ENCODE measurements at places on chromosomes 1 and 21.

DNA sequence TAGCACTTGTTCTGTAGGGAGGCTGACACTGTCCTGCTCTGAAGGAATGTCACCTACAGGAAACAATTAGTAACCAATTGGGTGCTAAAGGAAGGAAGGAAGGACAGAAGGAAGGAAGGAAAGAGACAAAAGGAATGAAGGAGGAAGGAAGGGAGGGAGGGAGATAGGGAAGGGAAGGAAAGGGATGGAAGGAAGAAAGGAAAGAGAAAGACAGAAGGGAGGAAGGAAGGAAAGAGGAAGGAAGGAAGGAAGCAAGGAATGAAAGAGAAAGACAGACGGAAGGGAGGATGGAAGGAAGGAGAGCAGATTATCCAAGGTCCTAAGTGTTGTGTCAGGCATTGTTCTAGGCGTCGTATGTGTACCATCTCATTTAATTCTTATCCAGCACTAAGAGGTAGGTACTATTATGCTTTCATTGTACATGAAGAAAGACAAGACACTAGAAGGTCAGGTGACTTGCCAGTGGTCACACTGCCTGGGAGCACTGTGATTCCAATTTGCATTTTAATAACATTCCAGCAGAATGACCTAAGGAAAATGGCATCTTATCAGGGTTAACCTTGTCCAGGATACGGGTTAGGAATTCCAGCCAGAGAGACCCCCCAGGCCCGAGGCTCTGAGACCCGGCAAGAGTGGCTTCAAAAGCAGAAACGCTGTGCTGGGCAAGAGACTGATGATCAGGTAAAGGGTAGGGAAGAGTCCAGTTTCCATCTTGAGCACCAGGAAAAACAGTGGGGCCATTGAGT, 29.6 kb downstream of the CLIC6 start:
- DNase-seq: no peak

DNA sequence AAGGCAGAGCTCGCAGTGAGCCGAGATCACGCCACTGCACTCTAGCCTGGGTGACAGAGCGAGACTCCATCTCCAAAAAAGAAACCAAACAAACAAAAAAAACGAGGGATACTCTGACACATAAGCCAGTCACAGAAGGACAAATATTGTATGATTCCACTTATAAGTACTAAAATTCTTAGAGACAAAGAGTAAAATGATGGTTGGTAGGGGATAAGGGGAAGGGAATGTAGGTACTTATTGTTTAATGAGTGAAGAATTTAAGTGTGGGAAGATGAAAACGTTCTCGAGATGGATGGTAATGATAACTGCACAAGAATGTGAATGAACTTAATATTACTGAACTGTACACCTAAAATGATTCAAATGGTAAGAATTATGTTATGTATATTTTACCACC, 66.7 kb upstream of the GUCA2A start:
- DNase-seq: no peak

DNA sequence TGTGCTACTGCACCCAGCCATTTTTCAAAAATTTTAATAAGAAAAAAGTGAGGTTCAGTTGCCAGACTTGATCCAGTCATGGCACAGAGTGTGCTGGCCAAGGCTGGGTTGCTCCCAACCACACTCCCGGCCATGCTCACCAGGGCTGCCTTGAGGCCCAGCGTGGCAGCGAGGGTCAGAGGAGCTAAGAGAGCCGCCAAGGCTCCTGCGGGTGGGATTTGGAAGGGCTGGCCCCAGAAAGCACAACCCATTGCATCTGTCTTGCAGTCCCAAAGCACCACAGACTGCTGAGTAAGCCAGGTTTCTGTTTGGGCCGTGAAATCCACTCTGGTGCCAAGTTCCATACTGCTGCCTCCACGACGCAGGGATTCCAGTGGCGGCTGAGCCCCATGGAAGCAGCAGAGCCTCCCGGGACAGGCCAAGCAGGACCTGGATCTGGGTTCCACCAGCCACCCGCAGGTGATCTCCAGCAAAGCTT, 22.6 kb downstream of the ZBTB17 start:
- no peak for DNase-seq

DNA sequence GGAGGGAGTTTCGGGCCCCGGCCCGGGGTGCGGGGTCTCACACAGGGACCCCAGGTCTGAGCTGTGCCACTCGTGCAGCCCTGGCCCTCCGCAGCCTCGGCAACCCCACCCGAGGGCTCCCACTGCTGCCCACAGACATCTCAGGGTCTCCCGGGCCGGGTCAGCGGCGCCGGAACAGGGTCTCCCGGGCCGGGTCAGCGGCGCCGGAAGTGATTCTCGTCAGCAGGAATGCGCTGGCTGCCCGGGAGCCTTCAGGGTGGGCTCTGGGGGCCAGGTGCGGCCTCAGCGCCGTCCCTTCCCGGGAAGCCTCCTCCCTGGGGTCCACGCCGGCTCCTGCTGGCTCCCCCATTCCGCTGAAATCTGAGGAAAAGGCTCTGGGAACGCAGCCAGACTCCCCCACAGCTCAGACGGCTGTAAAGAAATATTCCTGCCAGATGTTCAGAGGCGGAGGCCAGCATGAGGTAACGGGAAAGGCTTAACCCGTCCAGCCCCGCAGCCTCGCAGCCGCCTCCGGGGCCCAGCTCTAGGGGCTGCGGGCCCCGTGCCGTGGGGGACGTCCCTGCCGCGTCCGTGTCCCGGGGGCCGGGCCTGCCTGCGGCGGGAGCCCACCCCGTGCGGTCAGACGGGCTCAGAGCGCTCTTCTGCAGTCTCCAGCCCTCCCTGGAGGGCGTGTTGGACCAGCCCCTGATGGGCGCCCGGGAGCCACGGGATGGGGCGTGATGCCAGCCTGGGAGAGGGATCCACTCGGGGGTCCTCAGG, 8.7 kb upstream of the COL6A1 start:
- no peak for DNase-seq

Measured in AG09309 (cell line).